Activated CD8-positive, alpha-beta memory T cell treated with anti-CD3 and anti-CD28 coated beads for 24 hours (primary cell): ENCODE measurements at places on chromosomes 12 and 14.

GRCh38 chr14:104320611-104321086, 182.3 kb downstream of the KIF26A start:
- DNase-seq, result no peak

GRCh38 chr14:102390064-102390855, 27.5 kb downstream of the TECPR2 start:
- no peak for DNase-seq

DNA sequence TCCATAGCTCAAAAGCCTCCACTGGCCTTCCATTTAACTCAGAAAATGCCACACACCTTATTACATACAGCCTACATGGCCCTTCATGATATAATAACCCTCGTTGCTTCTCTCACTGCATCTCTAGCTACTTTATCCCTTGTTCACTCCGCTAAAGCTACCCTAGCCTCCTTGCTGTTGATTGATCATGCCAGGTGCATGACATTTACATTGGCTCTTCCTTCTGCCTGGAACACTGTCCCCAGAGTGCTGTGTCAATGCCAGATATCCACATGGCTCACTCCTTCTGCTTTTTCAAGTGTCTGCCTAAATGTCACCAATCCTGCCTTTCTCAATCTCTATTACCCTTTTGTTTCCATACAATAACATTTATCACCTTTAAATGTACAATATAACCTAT, 58.3 kb downstream of the CAND1 start:
- no peak for DNase-seq

GRCh38 chr12:11015775-11016430, 6.5 kb downstream of the TAS2R19 start:
- DNase-seq, result no peak

- peak; percentile 58 for DNase-seq
Measured at GRCh38 chr14:73746520-73747378, 32.6 kb upstream of the PNMA1 start.

DNA sequence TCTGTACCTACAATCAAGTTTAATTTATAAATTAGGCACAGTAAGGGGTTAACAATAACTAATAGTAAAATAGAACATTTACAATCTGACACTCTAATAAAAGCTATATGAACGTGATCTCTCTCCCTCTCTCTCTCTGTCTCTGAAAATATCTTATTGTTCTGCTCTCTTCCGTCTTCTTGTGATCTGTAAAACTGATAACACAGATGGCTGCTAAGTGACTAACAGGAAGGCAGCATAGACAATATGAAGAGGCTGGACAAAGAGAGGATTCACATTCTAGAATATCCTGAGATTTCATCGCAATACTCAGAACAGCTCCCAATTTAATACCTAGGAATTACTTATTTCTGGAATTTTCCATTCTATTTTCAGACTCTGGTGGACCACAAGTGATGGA, 827.2 kb downstream of the FLRT2 start:
- no peak for DNase-seq

DNA sequence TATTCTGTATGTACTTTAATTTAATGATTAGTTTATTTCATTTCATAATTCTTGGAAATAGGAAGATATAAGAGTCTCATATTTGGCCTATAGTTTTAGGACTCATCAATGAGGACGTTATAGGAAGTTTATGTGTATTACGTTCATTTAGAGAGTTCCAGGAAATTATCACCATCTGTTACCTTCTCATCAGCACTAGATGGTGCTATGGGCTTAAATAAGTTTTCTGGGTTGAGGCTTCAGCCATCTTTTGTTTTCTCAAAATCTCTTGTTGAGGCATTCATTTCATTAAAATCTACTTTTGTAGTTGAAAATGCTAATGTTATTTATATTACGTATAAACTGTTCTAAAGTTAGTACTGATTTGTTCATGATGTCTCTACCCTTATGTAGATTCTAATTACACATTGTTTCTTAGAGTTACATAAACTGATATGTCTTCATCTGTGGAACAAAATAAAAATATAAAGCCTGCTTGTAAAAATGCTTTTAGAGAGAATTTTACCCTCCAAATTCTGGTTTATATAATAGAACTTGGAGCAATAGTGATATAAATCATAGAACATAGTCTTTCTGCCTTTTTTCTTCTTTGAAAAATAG, 89.2 kb downstream of the CFAP54 start:
- DNase-seq, result no peak

DNA sequence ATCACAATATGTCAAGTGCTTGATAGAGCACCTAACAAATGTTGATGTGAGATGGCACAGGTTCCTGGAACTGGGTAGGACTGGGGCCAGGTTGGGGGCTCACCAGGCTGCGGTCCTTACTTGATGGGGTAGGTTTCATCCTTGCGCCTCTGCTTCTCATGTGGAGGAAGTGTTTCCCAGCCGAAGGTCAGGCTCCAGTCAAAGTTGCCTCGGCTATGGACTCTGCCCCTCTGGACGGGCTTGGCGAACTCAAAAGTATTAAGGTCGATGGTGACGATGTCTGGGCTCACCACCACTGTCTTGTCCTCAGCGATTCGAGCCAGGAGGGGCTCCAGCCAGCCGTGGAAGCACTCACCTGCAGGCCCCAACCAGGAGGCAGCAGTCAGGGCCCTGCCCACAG, 17.5 kb upstream of the CELA1 start:
- DNase-seq, result no peak

- no peak for DNase-seq
Measured at GRCh38 chr14:31897581-31898186, 179.4 kb upstream of the ARHGAP5 start.

GRCh38 chr14:104245723-104246122, 107.3 kb downstream of the KIF26A start:
- DNase-seq, result no peak

- DNase-seq, result no peak
Measured at GRCh38 chr12:58930770-58931324, 10.5 kb upstream of the LRIG3 start.

DNA sequence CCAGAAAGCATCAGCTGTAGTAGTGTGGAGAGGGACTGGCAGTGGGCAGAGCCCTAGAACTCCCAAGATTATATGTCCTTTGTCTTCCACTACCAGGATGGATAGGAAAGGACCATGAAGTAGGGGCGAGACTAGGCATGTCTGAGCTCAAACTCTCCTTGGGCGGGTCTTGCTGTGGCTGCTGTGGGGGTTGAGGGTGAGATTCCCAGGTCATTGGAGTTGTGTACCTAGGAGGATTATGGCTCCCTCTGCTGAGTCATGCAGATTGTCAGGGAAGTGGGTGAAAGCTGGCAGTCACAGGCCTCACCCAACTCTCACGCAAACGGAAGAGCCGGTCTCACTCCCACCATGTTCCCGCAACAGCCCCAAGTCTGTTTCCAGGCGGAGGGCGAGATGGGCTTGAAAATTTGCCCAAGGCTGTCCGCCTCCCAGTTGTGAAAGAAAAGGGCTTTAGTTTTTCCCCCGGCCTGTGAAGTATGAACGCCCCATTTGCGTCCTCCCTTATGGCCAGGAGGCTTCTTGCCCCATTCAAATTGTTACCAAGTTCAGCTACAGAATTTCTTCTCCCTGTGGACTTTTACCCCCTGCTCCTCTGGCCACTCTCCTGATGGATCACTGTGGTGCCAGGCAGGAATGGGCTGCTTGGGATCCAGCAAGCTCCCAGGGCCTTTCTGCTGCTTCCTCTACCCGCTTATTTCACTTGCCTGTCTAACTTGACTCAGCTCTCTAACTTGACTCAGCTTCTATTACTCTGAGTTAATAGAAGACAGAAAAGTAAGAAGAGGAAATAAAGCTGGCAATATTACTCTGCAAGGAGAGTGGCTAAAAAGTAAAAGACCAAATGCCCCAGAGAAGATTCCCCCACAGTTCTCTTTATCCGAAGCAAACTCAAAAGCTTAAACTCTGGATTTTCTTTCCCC, 159.3 kb downstream of the SLC2A13 start:
- DNase-seq, result no peak

DNA sequence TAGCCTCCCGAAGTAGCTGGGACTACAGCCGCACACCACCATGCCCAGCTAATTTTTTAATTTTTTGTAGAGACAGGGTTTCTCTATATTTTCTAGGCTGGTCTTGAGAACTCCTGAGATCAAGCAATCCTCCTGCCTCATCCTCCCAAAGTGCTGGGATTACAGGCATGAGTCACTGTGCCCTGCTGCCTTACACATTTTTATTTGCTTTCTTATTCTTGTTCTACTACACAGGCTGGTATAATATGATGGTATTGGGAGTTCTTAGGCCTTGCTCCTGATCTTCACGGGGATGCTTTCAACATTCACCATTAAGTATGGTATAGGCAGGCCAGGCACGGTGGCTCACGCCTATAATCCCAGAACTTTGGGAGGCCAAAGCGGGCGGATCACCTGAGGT, 21.2 kb downstream of the DGLUCY start:
- DNase-seq, result no peak

DNA sequence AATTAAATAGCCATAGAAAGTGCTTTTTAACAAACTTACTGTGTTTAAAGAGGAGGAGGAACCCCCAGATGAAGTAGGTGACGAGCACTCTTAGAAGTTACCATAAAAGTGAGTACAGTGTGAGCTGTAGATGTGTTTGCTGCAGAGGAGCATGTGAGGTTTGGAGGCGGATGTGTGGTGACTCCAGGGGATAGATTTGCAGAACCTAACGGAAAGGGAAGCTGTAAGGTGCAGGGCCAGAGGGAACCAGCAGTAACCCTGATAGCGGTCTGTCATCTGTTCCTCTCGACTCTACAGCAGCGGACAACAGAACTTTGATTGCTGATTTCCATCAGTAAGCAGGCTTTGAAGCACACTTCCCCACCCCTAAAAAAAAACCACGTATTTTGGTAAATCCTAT, 5.2 kb downstream of the CALM1 start:
- DNase-seq, result no peak

- no peak for DNase-seq
Measured at GRCh38 chr12:58966939-58967338, 46.6 kb upstream of the LRIG3 start.

GRCh38 chr14:60163693-60164092, 1.5 kb downstream of the DHRS7 start:
- DNase-seq, result no peak

- no peak for DNase-seq
Measured at GRCh38 chr12:67517181-67517887, 131.2 kb upstream of the DYRK2 start.

DNA sequence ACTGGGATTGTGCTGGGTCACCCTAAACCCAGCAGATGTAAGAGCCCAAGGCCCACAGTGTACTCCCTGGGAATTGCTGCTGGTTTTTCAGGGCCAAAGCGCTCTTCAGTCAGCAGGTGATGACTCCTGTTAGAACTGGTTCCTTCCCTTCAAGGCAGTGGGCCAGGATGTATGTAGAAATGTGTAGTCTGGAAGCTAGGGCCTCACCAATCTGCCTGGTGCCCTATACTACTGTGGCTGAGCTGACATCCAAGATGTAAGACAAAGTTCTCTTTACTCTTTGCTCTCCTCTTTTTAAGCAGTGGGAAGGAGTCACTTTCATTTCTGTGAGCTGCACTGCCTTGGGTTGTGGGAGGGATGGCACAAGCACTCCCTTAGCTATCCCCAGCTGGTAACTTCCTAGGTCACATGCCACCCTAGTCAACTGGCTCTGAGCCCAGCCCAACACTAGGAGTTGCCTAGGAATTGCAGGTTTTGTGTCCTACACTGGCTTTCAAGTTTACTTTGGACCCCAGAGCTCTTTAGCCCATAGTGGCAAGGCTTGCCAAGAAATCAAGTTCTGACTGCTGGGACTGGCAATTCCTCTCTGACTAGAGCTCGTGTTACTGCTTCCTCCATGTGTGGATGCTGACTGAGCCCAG, 249.2 kb downstream of the C12orf50 start:
- DNase-seq, result no peak

DNA sequence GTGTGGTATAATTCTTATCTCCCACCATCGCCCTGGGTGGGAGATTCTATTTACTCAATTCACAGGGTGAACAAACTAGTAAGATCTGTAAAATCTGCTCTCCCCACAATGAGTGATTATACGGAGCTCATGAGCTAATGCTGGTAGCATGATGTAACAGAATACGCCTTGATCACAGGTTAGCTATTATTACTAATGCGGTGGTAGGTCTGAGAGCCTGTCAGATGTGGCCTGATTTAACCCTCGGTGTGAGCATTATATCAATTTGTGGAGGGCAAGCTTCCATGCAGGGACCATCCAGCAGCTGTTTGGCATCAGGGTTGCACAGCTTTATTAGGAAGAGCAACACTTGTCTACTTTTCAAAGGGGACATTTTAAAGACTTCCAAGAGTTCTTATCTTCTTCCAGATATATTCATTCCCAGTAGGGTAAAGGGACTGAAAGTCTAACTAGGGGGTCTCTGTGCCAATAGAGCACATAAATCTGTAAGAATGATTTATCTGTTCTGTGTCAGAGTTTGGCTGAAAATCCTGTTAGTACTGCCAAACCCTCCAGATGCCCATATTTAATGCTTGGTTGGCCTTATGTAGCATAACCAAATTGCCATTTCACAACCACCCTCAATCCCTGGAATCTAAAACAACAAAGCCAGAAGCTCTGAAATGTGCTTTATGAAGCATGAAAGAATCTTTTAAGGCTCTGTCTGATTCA, 18.7 kb downstream of the TSHR start:
- no peak for DNase-seq

GRCh38 chr12:62767946-62768345, 167.0 kb downstream of the PPM1H start:
- no peak for DNase-seq

DNA sequence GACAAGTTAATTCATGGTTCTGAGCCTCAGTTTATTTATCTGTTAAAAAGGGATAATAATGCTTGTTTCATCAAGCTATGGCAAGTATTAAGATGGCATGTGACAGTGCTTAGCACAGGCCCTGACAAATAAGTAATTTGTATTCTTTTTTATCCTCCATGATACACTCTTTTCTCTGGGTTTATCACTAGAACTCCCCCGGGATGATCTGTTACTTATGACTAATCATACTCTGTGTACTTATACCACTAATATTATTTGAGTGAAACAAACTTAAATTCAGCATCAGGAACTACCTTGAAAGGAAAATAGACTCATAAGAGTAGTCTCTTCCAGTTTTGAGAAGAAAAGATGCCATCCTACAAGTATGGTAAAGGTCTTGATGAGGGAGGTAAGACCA, 283.8 kb downstream of the PAWR start:
- DNase-seq, result no peak

- DNase-seq, result no peak
Measured at GRCh38 chr12:41441180-41441579, 253.1 kb downstream of the PDZRN4 start.

- no peak for DNase-seq
Measured at GRCh38 chr14:79699206-79699605, 512.1 kb downstream of the DIO2 start.

- DNase-seq, result no peak
Measured at GRCh38 chr14:81464253-81465002, 64.3 kb upstream of the STON2 start.

- no peak for DNase-seq
Measured at GRCh38 chr12:27502021-27502435, 22.0 kb upstream of the PPFIBP1 start.
